ENCODE measurements at places on chromosomes 2 and 18.

DNA sequence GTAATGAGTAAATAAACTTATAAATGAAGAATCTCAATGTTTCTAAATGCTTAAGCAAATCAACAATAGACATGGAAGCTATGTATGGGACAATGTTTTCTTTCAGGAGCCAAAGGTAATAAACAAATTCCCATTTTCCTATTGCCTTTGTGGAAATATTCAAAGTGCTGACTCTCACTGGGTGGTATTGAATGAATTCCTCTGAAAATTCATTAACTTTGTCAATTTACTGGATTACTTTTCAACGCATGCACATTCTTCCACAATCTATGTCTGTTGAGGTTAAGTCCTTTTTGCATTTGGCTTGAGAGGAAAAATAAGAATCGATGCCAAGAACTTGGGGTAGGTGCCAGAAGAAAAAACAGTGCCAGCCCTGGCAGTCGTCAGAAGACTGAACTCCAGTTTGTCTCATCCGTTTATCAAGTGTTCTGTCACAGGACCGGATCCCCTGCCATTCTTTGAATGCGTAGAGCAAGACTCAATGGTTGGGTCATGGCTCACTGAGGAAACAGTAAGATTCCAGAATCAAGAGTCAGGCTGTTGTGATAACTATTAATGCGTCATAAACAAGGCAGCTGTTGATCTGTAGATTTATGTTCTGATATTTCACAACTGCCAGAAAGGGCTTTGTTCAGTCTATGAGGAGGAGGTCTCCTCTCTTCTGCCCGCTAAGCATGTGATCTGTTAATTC is 133.3 kb downstream of the GFPT1 start:
- peak; percentile 52 for DNase-seq

- no peak for DNase-seq
These were observed 885.3 kb upstream of the CELF4 start for GRCh38 chr18:38450876-38451275.

DNA sequence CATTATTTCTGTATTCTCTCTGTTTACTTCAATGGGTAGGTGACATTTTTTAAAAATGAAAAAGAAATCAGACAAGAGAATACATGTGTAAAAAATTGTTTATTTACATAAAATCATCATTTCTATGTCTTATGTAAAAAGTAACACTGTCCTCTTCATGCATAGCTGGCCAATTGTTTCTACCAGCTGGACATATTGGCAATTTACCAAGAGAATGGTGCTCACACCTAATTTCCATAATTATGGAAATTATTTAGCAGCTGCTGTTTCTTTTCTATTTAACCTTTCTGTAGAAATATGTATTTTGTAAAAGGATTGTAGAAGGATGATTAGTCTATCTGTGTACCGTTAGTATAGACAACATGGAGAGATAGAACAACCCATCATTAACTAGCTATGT is 791.9 kb downstream of the TRIB2 start:
- no peak for DNase-seq

DNA sequence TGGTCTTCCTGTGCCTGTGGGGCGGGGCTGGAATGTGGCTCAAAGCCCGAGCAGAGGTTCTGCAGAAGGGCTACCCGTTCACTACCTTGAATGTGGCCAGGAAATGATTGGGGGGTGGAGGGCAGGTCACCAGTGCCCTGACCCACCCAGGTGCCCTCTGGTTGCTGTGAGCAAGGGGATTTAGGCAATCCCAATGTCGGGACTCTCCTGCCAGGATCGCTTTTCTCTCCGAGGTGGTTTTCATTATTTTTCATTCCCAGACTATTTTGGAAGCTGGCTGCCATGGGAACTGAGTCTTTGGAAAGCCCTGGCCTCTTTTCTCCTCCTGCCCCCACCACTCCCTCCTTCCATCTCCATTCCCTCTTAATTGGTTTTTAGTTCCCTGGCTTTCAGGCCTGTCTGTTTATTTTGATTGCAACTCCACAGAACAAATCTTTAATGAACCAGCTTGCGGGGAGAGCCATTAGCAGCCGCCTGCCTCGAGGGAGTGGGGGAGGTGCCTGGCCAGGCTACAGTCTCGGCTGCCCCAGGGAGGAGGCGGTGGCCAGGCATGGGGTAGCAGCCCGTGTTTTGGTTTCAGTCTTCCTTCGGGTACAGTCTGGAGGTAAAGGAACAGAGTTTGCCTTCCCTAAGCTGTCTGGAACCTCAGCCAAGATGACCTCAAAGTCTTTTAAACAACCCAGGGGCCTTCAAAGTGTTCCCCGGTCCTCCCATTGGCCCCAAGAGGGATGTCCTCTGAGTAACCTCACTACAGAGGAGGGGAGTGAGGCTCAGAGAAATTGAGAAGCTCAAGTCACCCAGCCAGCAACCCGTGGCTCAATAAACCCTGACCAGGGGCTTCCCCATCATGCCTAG is 114.4 kb upstream of the HAAO start:
- DNase-seq: no peak

DNA sequence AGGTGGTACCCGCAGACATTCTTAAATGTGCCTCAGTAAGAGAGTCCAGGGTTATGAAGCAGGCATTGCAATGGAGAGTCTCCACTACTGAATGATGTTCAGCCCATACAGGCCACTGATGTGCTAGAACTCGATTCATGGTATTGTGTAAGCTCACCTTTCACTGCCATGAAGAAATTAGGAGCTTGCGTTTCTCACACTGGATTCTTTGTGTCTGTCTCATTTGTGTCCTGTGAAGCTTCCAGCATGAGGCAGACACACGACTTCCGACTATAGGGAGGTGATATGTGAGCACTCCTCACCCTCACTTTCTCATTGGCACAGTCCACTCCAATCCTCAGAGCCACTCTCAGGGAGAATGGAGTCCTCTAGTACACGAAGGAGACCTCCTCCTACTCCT is 677.4 kb upstream of the RAB6C start:
- DNase-seq: no peak

- no peak for DNase-seq
These were observed 138.5 kb upstream of the DAPL1 start for GRCh38 chr2:158656492-158657229.

- no peak for DNase-seq
These were observed 256.6 kb upstream of the ID2 start for GRCh38 chr2:8424997-8425900.

DNA sequence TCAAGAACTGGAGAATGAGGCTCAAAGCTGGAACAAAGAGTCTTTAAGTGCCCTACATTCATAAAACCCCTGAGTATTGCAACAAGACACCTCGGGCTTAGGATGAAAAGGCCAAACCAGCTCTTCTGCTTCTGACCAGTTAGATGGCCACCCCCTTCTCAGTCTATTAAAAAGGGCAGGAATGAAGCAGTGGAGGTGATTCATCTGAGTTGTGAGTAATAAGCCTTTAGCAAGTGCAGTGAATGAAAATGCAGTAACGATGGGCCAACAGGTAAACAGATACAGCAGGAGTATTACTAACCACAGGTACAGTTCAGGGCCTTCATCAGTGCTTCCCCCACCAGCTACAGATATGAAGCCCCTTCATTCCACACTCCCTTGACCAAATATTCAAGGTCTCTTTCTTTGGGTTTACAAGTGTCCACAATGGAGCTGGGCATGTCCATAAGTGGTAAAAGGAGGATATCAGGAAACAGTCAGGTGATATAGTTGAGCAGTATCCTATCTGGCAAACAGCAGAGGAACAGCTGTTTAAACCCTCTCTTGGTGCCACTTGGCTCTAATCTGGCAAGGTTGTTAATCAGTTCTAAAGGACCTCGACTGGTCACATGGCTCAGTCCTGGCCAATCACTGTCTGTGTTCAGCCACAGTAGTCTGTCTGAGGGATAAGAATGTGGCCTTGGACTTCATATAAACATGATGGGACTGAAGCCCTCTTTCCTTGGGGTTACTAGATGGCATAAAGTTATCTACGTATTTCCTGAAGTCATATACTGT is 17.8 kb downstream of the SERPINB13 start:
- DNase-seq: no peak

DNA sequence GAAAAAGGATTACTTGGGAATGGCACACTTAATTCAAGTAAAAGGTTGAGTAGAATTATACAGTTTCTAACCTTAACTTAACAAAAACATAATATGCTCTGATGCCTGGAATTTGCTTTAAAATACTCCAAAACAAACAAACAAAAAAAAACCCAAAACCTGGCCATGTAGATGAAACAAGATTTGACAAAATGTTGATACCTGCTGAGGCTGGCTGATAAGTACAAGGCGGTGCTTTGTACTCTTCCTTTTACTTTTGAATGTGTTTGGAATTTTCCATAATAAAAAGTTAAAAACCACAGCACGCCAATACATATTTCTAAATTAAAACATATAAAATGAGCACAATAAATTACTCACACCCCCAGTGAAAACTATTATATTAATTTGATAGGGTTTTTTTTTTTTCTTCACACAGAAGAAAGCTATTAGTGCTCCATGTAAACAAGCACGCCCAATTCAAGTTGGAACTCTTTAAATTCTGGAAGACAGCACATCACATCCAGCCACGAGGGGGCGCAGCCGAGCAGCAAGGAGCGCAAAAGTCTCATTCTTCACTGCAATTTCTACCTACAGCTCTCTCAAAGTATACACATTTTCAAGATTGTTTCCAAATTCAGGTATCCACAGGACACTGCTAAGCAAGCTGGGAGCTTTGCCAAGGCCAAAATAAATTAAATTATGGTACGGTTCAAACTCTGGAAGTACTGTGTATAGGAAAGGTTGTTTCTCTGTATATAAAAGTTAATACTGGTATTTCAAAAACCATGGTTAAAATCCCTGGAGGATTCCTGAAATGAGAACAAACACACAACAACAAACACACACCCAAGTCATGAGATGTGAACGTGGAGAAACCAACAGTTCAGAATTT is 7.5 kb downstream of the SERTAD2 start:
- DNase-seq: peak; percentile 74

GRCh38 chr2:239994086-239994485 is 31.1 kb downstream of the NDUFA10 start:
- DNase-seq: no peak

DNA sequence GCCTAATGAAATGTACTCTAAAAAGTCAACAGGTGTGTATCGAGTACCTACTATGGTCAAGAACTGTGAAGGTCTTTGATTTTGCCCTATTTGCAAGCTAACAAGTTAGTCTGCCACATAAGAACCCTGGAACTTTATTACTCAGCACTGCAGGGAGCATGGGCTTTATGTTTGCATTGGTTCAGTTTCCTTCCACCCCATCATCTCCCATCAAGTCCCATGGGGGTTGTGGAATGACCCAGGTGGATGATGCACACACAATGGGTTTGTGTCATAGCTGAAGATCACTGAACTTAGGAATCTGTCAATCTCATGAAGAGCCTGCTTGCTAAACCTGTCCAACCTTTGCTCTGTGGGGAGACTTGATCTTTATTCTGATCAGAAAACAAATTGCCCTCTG is 265.5 kb downstream of the RPRM start:
- no peak for DNase-seq

- no peak for DNase-seq
These were observed 56.0 kb downstream of the LBH start for GRCh38 chr2:30287190-30287840.

DNA sequence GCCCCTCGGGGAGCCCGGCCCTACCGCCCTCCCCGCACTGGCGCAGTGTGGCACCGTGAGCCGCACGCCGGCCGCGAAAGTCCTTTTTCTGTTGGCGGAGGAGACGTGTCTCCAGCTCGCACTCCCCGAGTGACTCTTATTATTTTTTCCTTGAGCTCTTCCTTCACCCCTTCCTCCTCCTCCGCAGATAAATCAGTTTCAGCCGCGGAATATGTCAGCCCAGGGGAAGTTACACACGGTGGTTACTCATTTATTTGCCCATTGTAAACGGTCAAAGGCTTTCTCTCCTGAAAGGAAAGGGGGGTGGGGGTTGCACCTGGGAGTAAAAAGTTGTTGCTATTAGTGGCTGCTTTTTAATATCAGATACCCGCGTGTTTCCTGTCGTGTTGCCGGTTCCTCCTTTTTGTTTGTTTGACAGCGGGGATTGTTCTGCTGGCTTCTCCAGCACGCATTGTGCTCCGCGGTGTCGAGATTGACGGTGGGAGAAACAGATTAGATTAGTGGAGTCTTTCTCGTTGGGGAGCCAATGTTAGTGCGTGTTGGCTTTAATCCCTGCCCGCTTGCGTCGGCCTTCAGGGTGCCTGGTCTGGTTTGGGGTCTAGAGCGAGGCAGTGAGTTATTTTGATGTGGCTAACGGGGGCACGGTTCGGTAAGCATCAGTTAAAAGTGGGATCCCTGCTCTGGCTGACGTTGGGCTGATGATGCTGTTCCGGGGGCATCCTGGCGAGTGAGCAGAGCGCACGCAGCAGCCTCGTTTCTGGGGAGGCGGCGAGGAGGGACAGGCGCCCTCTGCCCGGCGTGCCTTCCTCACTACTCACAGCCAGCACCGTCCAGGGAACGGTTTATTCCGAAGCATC is 1.6 kb downstream of the CRIM1 start:
- DNase-seq: peak; percentile 42

- DNase-seq: peak; percentile 59
These were observed 38.0 kb downstream of the CYP1B1 start for GRCh38 chr2:38037757-38038621.

DNA sequence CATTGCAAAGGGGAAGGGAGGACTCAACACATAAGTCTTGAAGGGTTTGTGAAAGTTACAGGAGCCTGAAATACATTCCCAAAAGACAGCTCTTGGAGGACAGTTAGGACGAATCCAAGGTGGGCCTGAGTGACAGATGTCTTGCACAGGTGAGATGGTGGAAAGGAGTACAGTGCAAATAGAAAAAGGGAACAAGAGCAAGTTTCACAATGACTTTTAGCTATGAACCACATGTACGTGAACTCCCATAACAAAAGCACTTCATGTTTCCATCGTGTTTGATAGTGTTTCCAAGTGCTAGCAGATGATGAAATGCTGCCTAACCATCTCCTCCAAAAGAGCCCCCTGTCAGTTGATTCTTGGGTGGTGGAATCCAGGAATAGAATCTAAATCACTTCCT is 1.8 kb downstream of the IL18RAP start:
- no peak for DNase-seq

DNA sequence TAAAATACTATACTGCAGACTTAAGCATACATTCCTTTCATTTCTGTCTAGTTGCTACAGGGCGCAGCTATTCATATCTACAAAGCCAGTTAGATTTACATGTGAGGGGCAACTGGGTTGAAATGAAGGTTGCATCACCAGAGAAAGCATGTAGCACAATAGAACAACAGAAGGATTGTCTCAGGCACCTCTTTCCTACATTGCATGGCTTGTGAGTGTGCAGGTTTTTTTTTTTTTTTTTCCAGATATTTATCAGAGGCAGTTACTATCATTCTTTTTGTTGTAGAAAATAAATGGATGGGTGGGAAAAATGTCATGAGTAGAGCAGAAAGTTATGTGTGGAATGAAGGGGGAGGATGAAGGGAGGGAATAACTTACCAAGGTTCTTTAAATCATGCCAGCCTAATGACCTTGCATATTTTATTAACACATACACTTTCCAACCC is 86.8 kb downstream of the ERBB4 start:
- no peak for DNase-seq

- DNase-seq: no peak
These were observed 57.8 kb upstream of the GPR45 start for GRCh38 chr2:105183555-105184323.

- DNase-seq: no peak
These were observed 49.5 kb downstream of the KCNE4 start for GRCh38 chr2:223101340-223102039.

- DNase-seq: no peak
These were observed 263.4 kb downstream of the NAPG start for GRCh38 chr18:10789180-10789579.

- DNase-seq: no peak
These were observed 72.5 kb downstream of the SUMO1 start for GRCh38 chr2:202165945-202166344.

GRCh38 chr2:32058130-32058529 is 5.2 kb upstream of the SPAST start:
- DNase-seq: no peak

- no peak for DNase-seq
These were observed 34.7 kb downstream of the RAD51AP2 start for GRCh38 chr2:17483496-17483895.

All from muscle of back (tissue), 13 donors.